ENCODE measurements at places on chromosomes 5 and 9.
A peak's percentile ranks its signal among the peaks of the same experiment; 100 is the strongest.

DNA sequence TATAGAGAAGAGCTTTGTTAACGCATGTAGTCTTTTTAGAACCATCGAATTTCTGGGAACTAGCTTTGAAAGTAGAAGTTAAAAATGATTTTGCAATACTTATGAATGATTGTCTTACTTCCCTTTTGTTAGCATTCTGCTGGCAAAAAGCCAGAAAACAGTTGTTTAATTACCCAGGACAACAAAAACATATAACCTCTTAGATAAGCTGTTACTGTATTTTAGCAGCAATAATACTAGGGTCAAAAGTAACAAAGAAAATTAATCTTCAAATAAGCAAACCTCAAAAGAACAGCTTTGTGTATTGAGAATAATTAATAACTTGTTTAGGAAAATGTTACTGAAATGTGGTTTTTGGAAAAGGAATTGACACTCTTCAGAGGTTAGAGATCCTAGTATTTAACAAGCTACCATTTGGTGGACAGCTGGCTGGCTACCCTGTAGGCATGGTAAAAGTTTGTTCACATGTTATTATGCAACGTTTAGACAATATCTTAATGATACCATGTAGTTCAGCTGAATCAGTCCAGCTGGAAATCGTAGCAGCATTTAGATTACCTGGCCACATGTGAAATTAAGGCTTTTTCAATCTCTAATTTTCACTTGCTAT lies 3.8 kb downstream of the FGF10 start:
- no peak overlapping the region for H3K4me3 ChIP-seq
- H3K36me3 ChIP-seq, result no peaks in the 10 kb centered on the region
- H3K4me1 ChIP-seq, result no peaks in the 10 kb centered on the region
- H3K27me3 ChIP-seq, result peaks cover 48% of the 10 kb centered on the region
- H3K27ac ChIP-seq, result no peak overlapping the region

DNA sequence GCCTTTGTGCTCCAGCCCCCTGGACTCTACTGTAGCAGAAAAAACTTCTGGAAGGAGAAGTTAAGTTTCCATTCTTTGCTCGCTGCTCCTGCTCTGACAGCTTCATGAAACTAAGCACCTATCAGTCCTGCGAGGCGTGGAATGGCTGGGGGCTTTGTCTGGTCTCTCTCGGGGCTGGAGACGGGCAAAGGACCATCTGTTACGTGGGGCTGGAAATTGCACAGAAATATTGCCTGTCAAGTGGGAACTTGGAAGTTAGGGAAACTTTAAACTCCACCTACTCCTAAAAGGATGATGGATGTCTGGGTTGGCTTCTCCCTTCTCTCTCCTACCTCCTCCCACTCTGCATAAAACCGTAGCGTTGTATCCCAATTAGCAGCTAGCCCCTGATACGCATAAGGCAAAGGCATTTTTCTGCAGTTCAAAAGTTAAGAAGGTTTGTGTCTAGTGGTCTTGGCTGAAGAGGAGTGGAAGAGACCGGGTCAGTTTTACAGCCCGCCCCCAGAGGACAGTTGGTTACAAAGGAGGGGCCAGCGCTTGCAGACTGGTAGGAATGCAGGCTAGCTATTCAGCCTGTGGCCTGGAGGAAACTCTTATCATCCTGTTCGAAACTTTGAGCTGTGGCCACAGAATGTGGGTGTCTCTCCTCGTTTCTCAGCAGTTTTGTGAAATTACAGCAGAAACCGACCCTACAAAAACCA lies 1.3 kb downstream of the FBXL7 start:
- no peaks in the 10 kb centered on the region for H3K27me3 ChIP-seq
- H3K4me3 ChIP-seq, result peak overlapping the region; percentile 84
- DNase-seq, result peak; percentile 91

DNA sequence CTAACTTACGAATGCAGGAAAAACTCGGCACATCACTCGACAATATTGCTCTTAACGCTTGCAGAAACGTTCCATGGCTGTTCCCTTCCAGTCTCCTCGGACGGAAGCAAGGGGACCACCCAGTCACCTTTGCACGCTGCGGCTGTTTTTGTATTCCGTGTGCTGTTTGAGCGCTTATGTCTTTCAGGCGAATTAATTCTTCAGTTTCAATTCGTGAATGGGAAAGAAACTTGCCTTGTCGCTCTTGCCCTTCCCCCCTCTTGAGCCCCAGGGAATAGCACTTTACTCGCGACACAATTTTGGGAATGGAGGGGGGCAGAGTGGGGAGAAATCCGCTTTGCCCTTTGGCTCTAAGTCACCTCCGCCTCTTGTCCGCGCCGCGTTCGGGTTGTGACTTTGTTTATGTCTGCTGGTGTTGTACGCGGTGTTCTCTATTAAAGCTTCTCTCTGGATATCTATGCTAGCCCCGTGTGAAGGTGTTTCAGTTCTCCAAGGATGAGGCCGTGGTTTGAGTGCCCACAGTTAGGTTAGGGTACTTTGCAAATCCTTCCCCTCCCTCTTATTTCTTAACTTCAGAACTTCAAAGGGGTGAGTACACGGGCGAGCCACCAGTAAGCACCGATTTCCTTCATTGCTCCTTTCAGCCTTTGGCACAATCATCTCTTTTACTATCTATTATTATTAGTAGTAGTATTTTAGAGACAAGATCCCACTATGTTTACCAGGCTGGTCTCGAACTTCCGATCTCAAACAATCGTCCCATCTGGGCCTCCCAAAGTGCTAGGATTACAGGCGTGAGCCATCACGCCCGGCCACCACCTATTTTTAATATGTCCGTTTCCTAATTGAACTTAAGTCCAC lies 2.7 kb downstream of the FOXB2 start:
- no peak overlapping the region for H3K4me3 ChIP-seq
- no peaks in the 10 kb centered on the region for H3K36me3 ChIP-seq
- H3K27me3 ChIP-seq, result peaks cover 70% of the 10 kb centered on the region

- no peaks in the 10 kb centered on the region for H3K36me3 ChIP-seq
- peak overlapping the region; percentile 18 for H3K4me3 ChIP-seq
- no peaks in the 10 kb centered on the region for H3K27me3 ChIP-seq
- H3K4me1 ChIP-seq, result peaks cover 53% of the 10 kb centered on the region
- H3K27ac ChIP-seq, result peak overlapping the region; percentile 100
Measured at GRCh38 chr5:151697452-151697851, 10.7 kb upstream of the SPARC start.

- H3K27ac ChIP-seq, result no peak overlapping the region
- H3K36me3 ChIP-seq, result no peaks in the 10 kb centered on the region
- no peaks in the 10 kb centered on the region for H3K27me3 ChIP-seq
- no peak overlapping the region for H3K4me3 ChIP-seq
Measured at GRCh38 chr9:72453797-72454196, 67.6 kb upstream of the TMC1 start.

DNA sequence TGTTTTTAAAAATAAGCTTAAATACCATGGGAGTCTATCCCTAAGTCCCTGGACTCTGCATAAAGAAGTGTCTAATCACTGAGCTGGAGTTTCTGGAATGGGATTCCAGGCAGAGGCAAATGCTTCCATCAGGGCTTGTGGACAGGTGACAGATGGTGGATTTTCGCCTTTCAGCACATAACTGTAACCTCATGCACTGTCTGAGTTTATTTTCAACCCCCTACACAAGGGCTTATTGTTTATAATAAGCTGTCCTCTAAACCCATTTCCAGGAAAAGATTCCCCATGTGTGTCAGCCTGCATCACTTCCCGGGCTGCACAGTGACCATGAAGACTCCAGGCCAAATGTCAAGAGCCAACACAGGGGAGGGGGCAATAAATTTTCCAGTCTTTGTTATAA lies 264.0 kb downstream of the PIK3R1 start:
- no peak overlapping the region for H3K4me3 ChIP-seq
- no peak for DNase-seq

DNA sequence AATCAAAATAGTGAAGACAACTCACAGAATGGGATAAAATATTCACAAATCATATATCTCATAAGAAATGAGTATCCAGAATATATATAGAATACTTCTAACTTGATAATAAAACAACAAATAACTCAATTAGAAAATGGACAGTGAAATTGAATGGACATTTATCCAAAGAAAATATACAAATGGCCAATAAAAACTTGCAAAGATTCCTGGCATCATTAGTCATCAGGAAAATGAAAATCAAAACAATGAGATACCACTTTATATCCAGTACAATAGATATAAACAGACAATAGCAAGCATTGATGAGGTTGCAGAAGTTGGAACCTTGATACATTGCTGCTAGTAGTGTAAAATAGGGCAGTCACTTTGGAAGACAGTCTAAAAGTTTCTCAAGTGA lies 12.8 kb upstream of the TLR4 start:
- DNase-seq, result no peak
- no peak overlapping the region for H3K27ac ChIP-seq
- H3K4me3 ChIP-seq, result no peak overlapping the region
- no peaks in the 10 kb centered on the region for H3K36me3 ChIP-seq
- no peaks in the 10 kb centered on the region for H3K27me3 ChIP-seq
- peaks cover 14% of the 10 kb centered on the region for H3K4me1 ChIP-seq

All from GM23248 (cell line).